ENCODE measurements at places on chromosomes 12 and 14.

DNA sequence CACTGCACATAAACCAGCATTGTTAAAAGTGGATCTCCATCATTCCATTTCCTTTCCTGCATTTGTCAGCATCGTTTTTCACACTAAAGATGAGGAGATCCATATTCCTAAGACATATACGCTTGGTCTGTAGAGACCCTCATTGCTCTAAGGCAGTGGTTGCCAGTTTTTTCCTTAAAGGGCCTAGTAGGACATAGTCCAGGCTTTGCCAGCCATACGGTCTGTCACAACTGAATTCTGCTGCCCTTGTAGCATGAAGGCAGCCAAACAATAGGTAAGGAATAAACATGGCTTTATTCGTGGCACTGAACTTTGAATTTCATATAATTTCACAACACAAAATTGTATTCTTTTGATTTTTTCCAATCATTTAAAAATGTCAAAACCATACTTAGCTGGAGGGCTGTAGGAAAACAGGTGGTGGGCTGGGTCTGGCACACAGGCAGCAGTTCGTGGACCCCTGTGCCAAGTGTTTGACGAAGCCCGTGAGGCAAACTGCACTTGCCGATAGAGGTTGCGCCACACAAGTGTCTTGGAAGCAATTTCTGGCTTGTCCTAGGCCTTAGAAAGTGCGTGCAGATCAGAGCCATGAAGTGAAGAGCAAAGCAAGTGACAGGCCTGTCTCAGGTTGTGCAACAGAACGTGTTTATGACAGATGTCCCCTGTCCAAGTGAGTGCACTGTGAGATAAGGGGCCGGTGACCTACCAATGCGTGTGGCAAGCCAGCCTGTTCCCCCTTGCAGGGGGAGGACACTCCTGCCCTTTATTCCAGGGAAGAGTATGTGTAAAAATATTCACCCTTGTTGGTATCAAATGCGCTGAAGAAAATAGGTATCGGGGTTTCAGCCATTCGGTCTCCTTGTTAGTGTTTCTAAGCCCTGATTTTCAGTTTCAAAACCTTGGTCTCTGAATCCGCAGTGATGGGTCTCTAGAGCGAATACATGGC lies 916 bp upstream of the CHPT1 start:
- peak; percentile 18 for ATAC-seq

GRCh38 chr14:78947681-78948080 lies 777.5 kb downstream of the NRXN3 start:
- ATAC-seq = no peak

DNA sequence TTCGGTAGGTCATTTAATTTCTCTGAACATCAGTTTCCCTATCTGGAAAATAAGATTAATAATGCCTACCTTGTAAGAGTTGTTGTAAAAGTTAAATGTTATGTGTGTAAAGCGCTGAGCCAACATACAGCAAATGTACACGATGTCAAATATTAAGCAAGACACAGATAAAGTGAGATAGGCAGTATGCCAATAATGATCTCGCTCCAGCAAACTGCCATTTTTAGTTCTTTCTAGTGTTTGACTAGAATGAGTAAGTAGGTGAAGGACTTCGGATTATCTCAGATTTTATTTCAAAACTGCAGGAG lies 840 bp downstream of the DHRS7 start:
- ATAC-seq = peak; percentile 2

DNA sequence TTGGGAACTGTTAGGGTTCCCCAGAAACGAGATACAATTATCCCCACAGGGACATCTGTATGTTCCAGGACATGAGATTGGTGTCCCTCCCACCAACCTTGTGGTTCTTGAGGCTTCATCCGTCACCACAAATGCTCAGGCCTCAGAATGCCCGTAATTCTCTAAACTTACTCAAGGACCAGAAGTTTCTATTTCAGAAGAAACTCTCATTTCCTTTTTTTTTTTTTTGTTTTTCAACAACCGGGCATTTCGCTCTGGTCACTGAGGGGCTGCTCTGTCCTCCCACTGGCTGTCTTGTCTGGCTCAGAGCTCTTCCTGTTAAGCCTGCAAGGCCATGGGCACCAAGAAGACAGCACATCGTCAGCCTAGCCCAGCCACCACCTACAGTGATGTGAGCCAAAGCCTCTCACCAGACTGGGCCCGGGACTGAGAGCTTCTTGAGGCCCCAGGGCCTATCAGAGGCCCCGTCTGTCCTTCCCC lies 36.2 kb downstream of the VDR start:
- no peak for ATAC-seq

GRCh38 chr12:27828196-27828595 lies 48.2 kb upstream of the MANSC4 start:
- ATAC-seq = no peak

DNA sequence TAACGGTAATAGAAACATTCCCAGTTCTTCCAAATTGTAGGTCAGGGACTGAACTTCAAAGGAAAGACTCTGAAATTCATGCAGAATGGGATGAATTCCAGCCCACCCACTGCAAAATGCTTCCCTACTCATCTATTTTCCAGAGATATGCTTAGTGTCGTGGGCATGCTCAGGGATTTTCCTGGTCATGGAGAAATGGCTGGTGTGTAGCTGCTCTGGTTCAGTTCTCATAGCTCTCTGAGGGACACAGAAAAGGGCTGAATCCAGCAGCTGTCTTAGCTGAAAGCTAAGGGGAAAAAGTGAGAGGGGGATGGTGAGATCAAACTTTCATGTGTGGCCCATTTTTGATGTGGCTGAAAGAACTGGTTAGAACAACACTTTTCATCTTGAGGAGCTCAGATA lies 72.9 kb upstream of the KRAS start:
- no peak for ATAC-seq

DNA sequence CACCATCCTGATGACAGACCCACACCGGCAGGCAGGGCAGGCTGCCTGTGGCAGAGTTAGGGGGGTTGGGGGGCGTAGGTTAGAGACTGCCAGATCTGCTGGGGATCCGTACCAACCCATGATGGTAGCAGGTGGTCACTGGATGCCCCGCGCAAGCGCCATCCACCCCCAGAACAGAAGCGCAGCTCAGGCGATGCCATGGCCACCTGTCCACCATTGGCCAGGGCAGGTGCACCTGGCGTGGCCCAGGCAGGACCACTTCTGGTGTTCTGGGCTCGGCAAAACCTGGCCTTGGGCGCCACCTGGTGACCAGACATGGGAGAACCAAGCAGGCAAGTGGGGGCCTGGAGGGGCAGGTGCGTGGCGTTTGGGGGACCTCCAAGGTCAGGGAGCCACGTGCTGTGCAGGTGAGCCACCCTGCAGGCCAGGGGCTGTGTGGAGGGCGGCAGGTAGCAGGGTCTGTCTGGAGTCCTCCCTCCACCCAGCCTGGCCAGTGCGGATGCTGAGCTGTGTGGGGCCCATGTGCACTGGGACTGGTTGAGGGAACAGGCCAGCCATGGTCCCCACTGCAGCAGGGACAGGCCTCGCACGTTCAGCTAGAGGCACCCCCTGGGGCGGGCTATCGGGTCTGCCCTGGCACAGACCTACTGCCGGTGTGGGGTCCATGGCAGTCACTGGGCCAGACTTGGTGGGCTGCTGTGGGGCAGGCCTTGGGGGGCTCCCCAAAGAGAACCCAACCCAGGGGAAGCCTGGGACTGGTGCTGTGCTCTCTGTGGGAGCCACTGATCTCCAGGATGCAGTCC lies 15.6 kb downstream of the BAG5 start:
- peak; percentile 82 for ATAC-seq

DNA sequence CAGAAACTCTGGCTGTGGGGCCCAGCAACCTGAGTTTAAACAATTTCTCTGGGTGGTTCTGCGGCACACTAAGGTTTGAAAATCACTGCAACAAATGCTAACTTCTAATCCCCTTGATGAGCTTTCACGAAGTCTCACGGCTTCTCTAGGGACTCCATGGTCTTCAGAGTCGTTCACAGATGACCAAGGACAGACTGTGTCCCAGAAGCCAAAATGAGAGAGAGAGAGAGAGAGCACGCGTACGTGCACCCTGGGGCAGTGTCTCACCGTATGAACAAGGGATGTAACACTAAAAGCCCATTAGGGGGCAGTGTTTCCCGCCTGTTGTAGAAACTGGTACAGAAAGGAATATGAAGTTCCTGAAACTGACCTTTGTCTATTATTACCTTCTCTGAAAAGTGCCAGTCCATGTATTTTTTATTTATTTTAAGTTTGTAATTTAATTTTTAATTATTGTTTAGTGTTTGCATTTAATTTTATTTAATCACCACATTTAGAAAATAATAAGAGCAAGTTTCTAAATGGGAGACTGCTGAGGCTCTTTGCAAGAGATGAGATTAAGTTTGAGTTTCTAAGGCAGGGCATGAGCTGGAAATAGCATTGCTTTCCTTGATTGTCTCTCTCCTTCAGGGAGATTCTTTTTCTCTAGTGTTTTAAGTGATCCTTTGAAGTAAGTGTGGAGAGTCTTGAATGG lies 3.4 kb downstream of the APOLD1 start:
- ATAC-seq = peak; percentile 72

DNA sequence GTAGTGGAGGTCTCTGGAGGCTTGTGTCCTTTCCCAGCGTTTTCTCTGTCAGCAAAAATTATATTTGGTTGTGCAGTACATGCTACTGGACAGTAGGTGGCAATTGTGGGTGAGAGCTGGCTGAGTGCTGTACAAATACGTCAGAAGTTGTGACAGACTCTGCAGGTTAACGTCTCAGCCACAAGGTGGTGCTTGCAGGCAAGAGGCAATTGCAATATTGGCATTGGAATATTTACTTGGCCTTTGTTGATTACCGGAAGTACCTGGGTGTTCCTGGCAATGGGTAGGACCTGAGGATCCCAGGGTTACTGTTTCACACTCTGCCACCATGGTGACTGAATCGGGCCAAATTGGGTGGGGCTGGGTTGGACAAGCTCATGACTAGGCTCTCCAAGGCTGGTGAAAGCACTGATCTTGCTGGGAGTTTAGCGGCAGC lies 333.9 kb upstream of the LMO3 start:
- ATAC-seq = no peak

DNA sequence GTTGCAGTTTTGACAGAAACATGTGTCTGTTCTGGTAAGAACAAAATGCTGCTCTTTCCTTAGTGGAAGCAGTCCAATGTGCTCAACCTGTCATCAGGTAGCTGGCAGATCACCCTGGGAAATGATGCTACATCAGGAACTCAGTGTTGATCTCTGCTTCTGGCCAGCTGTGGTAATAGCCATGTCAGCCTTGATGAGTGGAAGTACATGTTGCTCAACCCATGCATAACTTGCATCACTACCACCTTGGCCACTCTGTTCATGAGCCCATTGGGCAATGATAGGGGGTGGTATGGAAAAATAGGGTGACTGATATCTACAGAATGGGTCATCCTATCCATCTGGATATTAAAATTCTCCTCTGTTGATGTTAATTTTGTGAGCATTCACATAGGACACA lies 411.0 kb downstream of the C12orf50 start:
- no peak for ATAC-seq

DNA sequence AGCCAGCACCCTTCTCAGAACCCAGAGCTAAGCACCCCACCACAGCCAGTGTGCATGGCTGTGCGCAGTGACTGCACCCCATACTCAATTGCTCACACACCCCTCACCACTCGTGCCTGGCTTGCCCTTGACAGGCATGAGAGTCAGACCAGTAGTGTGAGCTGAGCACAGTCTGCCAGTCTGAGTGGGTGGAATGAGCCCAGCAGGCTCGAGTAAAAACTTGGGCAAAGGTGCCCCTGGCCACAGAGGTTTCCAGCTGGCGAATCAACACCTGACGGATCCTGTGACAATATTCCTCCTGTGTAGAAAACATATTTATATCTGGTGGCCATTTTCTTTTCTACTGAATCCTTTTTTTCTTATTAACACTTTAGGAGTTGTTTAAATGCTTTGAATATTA lies 202.5 kb downstream of the TMEM117 start:
- no peak for ATAC-seq

DNA sequence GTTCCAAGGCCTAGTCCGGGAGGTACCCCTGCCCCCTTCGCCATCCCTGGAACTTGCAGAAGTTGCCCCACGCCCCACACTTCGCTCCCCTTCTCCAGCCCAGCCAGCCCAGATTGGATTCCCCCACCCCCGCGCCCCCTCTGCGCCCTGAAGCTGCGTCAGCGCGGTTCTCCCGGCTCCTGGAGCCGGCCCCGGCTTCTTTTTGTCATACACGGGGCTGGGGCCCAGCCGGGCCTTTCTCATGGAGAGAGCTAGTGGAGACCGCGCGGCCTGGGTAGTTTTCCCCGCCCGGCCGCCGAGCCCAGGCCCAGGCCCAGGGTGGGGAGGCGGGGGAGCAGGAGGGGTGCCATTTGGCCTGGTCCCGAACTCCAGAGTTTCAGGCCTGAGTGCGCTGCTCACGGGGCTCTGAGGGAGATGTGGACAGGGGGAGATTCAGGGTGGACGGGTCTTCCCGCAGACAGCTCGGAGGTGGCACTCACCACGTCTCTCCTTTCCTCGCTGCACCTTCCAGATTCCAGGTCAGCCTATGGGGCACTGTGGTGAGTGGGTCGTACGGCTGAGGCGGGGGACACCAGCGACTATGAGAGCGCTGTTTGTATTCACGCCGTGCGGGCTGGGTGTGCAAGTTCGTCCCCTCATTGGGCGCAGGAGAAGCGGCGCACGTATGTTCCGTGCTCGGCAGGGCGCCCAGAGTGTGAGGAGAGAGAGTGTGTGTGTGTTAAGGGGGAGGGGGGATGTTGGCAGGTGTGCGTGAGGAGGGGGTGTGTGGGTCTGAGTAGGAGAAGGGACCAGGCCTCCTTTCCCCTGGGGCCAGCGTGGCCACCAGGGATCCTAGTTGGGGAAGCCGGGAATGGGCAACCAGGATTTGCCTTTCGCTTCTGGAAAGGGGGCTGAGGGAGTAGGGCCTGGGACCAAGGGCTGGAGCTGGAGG lies 785 bp upstream of the LHX5 start:
- no peak for ATAC-seq

- no peak for ATAC-seq
Measured at GRCh38 chr12:46771268-46771827, 54.4 kb downstream of the SLC38A4 start.
